CD4-positive, alpha-beta T cell treated with Interleukin-15 for 4 hours (primary cell): ENCODE measurements at places on chromosomes 2 and 18.

GRCh38 chr2:751474-751873 lies 74.3 kb upstream of the TMEM18 start:
- DNase-seq, result no peak

DNA sequence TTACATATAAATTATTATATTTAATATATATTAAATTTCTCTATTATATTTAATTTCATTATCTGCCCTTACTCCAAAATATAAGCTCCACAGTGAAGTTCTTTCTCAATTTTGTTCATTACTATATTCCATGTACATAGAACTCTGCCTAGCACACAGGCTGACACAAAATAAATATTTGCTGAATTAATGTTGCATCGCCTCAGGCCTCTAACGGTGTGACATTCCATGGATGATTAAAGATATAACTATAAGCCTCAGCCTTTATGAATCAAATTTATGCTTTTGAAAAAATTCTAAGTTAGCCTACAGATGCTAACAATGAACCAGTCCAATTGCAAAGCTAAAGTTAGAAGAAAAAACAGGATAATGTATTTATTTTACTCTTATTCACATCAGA lies 1337.2 kb upstream of the NRXN1 start:
- DNase-seq, result no peak

DNA sequence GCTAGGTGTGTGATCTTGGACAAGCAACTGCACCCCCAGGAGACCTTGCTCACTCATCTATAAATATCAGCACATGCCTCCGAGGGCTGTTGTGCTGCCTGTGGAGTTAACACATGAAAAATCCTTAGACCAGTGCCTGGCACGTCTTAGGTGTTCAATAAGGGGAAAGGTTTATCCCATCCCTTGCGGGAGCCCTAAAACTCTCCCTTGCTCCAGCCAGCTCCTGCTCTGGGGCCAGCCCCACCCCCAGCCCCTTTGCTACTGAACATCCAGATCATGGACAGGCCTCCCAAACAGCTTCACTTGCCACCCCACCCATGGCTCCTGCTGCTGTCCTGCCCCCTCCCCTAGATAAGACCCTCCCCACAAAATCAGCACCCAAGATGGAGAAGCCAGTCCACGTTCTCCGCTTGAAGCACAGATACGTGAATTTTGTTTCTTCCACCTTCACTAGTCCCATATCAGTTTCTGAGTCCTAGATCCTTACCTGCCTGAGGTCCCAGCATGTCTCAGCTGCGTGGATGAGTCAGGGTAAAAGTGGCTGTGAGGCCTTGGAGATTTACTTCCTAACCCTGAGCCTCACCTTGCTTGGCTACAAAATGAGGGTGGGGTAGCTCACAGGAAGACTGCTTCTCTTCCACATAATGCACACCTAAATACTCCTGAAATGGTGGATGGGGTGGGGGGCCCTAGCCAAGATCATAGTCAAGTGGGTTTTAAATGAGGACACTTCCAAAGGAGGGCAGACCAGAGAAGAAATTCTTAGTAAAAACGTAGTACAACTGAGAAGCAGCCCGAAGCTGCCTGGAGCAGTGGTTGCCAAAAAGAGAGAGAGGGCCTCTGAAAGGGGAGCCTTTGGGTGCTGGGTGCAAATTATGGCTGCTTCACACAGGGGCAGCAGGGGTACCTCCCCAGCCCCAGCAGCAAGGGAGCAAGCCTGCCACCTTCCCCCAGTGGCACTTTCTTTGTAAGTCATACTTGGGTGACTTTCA lies 40.4 kb downstream of the C1QL2 start:
- DNase-seq, result no peak

- no peak for DNase-seq
These were observed at the start of gene PIEZO2 for GRCh38 chr18:11149441-11150270. Gene PIEZO2, minus strand, starts transcription at chr18:11149569. Its CDS starts 981 bp downstream, at chr18:11148588.

DNA sequence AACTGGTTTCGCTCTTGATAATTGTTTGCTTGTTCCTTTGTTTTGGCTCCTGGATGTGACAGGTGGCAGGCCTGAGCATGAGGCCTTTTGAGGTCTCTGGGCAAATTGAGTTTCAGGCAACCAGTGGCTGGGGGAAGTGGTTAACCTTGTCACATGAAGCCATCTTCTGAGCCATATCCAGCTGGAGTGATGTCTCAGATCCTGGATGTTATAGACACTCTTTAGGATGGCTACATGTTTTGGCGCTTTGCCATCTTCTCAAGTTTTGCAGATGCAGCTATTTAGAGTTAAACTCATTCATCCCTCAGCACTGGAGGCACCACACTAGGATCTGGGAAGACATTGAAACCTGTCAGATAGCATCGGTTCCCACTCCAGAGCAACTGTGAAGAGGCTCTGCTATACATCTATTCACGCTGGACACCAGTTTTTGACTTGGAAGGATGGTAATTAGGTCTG lies 25.3 kb upstream of the TACR1 start:
- DNase-seq, result no peak

- no peak for DNase-seq
These were observed 71.8 kb upstream of the ZNF521 start for GRCh38 chr18:25423760-25424159.

- no peak for DNase-seq
These were observed 288.6 kb downstream of the NDUFA10 start for GRCh38 chr2:239736358-239737143.

GRCh38 chr2:1605102-1606045 lies 138.9 kb downstream of the PXDN start:
- no peak for DNase-seq

GRCh38 chr18:54776282-54776977 lies 51.8 kb upstream of the RAB27B start:
- no peak for DNase-seq

GRCh38 chr18:75262511-75262910 lies 51.9 kb downstream of the TSHZ1 start:
- DNase-seq, result no peak

DNA sequence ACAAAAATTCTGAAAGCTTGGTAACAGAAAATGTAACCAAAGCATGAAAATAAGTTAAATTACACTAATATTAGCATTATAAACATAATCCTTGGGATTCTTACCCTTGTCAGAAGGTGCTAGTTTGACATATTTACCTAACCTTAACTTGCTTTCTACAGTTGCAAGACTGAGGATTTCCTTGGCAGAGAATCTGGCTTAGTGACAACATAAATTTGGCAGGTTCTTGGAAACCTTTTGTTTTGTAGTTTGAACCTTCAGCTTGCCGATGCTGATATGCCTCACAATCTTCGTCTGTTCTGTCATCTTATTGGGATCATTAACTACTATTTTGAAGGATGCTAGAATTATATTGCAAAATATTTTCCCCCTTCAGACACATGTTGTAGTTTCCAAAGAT lies 3.4 kb downstream of the XIRP2 start:
- DNase-seq, result no peak

DNA sequence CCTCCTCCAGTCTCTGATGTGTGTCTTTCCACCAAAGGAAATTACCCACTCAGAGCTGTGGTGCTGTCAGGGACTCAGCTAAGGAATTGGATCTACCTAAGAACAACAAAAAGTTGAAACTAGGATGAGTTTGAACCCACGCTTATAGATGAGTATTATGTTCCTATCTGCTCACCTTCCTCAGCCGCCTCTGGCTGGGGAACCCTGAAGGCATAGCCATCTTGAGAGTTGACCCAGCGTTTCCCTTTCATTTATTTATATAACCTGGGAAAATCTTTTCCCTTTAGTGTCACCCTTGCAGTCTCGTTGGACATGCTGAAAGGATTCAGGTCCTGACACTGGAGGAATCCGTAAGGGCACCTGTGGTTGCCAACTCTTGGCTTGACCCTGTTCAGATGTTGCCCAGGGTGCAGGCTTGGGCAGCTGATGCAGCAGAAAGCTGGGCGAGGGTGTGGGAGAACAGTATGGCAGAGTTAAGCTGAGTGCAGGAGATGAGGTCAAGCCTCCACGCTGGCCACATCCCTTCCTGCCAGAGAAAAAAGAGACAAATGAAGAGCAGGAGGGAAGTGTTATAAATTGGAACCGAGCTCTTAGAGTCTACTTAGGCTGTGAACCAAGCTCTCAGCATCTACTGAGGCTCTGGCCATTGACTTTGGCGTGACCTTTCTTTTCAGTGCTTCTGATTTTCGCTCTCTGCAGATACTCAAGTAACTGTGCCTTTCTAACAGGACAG lies 1.9 kb downstream of the CDH20 start:
- DNase-seq, result no peak

GRCh38 chr2:240469239-240469636 lies 33.8 kb downstream of the GPC1 start:
- no peak for DNase-seq

DNA sequence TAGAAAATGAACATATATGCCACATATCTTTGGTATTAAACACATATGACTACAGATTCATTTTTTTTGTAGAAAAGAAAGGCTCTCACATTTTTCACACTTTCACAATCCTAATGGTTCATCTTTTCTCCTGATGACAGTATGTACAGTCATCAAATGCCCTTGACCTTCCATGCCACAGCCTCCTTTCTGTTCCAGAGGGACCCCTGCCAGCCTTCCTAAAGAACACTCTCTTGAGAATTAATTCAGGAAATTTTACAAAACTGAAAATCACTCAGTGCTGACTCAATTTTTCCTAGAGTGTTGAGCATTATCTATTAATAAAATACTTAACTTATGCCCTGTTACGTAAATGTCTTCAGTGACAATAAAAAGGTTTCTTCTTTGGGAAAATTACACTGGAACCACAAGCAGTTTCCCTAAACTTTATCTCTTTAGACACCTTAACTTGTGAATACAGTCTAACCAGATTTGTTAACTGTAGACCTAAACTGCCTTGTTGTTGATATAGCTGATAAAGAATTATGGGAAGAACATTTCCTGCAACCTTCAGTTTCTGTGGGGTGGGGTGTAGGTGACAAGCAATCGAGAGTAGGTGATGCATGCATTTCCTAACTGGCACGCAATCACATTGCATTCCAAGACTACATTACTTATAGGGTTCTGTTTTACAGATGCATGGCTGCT lies 15.3 kb upstream of the ACOXL start:
- no peak for DNase-seq

GRCh38 chr2:129772190-129772579 lies 207.3 kb upstream of the RAB6C start:
- DNase-seq, result no peak

DNA sequence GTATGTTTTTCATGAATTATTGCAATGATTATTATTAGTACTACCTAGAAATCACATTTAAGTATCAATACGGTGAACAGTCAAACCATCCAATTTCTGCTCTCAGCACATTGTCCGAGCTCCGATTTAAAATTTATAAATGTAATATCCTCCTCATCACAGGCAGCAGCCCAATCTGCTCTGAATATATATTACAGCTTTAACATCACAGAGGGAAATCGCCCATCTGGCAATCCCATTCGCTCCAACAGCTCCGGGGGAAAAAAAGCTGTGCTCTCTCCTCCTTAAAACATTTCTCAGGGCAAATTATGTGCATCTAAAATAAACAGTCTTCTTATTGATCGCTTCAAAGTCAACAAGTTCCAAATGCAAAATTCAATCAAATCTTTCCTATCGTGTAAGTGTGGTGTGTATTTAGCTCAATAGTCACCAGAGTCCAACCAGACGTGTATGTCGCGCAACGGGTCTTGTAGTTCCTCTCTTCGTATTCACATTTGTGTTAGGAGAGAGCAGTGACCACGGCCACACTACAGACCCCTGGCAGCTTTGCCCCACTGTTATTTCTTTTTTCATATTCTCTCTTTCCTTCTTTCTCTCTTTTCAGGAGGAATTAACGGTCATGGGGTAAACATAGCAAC lies 2.4 kb downstream of the FIGN start:
- DNase-seq, result no peak

DNA sequence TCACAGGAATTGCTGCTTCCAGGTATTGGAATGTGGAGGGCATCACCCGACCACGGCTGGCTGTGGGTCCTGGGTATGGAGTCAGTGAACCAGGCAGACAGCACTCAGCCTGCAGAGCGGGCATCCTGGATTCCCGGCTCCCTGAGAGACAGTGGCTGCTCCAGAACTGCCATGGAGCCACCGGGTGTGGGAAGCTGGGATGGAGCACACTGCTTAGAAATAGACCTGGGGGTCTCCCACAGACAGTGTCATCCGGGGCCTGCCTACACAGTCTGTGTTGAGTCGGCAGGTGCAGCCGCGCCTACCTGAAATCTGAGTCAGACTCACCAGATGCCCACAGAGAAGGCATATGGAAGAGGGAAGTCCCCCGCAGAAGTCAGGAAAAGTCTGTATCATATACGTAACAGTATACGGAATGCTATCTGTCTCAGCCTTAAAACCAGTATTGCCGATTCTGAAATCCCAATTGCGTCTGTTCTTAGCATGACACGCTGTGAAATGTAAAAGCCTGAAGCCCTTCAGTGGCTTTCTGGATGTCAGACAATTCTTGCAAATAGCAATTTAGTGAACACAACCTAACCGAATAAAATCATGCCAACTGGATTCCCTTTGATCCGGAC lies 509.7 kb upstream of the MYT1L start:
- DNase-seq, result no peak

GRCh38 chr2:138421971-138422335 lies 79.6 kb upstream of the SPOPL start:
- no peak for DNase-seq

DNA sequence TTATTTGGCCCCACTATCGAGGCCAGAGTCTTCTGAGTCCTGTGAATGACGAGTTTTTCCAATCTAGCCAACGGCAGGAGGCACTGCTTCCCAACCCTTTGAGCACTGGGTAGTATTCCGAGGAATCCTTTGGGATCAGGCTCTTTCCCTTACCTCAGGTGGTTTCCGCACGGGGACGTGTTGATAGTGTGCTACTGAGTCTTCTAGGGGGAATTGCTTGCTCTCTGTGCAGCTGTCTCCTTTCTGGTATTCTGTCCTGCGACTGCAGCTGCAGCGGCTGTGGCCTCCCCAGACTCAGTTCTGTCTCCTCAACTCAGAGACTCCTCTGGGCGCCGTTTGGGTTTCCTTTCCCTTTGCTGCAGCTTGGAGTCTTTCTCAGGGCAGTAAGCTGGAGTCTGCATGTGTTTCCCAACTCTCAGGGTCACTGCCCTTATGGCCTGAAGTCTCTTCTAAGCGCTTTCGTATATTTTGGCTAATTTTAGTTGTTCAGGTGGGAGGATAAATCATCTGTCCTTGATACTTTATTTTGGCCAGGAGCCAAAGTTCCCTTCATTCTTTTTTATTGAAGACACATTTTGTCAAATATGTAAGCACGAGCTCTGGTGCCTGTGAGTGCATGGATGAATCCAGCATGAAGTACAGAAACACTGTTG lies 118.4 kb downstream of the MAP4K4 start:
- DNase-seq, result no peak

GRCh38 chr2:120739438-120740090 lies 3.9 kb downstream of the GLI2 start:
- no peak for DNase-seq

DNA sequence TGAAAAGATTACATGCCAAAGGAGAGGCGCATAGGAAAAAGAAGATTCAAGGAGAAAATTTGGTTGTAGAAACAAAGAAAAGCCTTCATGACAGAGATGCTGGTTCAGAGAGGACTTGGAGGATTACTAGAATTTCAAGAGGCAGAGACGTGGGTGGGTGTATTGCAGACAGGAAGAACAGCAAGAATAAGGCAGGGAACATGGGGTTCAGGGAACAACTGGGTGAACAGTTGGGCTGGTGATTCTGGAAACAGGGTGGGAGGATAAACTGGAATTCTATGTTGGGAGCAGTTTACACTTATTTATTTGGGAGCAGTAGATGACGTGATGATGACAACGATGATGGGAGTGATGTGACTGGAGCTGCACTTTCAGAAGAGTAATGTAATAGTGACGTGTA lies 18.4 kb upstream of the GMCL1 start:
- no peak for DNase-seq
